ENCODE measurements at places on chromosomes 5 and 9.
A peak's percentile ranks its signal among the peaks of the same experiment; 100 is the strongest.

DNA sequence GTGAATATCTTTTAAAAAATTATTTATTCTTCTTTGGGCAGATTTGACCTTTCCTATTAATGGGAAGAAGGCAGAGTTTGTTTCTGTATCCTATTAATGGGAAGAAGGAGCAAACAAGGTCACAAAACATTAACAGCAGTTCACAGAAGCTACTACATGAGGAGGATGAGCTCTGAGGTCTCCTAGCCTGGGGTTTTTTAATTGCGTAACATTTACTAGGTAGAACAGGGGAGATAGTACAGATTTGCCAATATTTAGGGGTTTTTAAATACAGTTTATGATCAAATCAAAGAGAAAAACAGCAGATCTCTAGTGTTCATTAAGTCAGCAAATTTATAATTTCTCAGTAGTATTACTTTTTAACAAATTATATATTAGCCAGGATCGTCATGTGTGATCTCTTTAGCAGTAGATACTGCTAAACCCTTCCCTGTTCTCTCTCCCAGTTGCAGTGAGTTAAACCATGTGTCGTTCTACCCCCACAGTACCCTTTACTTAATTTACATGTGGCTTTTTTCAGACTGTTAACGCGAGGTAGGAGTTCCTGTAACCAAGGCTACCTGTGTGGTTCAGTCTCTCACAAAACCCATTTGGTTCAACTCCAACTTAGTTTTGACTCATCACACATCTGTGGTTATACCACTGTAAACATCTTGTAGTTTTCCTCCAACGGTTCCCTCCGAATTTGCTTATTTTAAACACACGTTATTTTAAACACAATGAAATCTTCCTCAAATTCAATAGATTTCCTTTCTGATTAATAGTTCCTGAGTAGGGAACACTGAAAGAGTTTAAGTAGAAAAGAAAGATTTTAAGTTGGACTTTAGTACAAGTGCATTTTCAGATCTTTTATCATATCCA, 13.3 kb downstream of the SLC25A46 start:
- no peak for DNase-seq

DNA sequence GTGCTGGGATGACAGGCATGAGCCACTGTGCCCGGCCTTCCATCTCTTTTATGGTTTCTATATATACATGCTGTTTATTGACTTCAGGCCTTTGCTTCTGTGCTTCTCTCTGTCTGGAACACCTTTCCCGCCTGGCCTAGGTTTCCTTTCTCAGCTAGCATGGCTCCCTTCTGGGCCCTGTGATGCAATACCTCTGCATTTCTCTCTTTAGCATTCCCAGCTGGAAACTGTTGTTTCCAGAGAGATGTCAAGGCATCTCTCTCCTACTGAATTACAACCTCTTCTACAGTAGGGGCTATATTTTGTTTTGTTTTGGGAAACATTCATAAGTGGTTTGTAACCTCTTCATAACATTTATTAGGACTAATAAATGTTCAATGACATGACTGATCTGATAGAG, 57.1 kb downstream of the RPS23 start:
- DNase-seq = no peak

DNA sequence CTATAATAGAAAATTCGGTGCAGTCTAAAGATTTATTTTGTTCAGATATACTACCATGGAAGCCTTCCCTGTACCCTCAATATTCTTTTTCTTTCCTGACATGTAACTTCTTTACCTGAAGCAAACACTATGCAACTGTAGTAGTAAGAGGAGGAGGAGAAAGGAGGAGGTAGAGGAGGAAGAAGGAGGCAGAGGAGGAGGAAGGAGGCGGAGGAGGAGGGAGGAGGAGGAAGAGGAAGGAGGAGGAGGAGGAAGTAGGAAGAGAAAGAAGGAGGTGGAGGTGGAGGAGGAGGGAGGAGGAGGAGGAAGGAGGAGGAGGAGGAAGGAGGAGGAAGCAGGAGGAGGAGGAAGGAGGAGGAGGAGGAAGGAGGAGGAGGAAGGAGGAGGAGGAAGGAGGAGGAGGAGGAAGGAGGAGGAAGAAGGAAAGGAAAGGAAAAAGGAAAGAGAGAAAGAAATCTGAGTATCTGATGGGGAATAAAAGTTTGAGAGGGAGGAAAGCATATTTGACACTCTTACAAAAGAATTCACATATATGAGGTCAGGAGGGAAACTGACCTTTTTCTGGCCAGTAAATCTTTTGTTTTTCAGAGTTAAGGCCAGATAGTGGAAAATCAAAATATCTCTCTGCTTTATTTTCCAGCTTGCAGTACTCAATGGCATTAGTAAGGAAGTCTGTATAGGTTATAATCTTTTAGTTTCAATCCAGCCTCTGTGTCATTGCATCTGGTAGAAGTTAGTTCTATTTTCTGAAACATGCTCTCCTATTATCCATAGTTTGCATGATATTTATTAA, 114.5 kb upstream of the LPAR1 start:
- DNase-seq = no peak

GRCh38 chr5:53779541-53779981, 219.1 kb downstream of the NDUFS4 start:
- no peak for DNase-seq

- DNase-seq = no peak
Measured at GRCh38 chr9:89951675-89952074, 346.9 kb downstream of the GADD45G start.

- no peak for DNase-seq
Measured at GRCh38 chr5:177107159-177107558, 20.4 kb downstream of the FGFR4 start.

DNA sequence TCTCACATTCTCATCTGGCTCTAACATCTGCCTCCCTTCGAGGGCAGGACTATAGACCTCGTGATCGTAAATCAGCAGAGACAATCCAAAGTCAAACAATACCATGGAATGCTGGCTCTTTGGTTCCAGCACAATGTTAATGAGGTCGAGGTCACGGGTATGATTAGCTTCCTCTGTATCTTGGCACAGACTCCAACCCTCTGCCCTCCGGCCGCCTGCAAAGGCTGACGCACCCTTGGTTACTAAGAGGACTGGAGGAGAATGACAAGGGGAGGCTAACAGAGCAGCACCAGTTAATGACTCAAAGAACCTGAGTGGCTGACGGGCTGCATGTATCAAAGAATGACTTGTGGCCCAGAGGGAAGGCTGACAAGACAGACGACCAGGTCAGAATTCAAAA, 10.1 kb downstream of the LHFPL2 start:
- DNase-seq = peak; percentile 58

- DNase-seq = no peak
Measured at GRCh38 chr9:31023847-31024246, 1360.6 kb upstream of the ACO1 start.

- no peak for DNase-seq
Measured at GRCh38 chr5:135106610-135107471, 72.8 kb upstream of the PITX1 start.

DNA sequence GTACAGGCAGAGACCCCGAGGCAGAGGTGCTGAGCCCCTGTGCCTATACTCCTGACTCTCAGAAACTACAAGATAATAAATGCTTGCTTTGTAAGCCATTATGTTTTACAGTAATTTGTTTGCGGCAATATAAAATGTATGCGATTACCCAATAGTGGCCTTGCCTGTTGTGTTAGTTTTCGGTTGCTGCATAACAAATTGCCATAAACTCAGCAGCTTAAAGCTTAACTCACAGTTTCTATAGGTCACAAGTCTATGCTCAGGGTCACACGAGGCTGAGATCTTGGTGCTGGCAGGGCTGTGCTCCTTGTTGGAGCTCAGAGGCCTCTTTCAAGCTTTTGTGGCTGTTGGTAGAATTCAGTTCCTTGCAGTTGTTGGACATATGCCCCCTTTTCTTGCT, 114.8 kb downstream of the COL23A1 start:
- DNase-seq = no peak

DNA sequence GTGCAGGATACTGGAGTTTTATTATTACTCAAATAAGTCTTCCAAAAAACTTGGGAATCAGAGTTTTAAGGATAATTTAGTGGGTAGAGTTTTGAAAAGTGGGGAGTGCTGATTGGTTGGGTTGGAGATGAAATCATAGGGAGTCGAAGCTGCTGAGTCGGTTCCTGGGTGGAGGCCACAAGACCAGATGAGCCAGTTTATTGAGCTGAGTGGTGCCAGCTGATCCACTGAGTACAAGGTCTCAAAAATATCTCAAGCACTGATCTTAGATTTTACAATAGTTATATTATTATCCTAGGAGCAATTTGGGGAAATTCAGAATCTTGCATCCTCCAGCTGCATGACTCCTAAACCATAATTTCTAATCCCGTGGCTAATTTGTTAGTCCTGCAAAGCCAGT, 804.9 kb upstream of the SEMA6A start:
- no peak for DNase-seq

- no peak for DNase-seq
Measured at GRCh38 chr9:116724123-116724522, 37.0 kb downstream of the TRIM32 start.

DNA sequence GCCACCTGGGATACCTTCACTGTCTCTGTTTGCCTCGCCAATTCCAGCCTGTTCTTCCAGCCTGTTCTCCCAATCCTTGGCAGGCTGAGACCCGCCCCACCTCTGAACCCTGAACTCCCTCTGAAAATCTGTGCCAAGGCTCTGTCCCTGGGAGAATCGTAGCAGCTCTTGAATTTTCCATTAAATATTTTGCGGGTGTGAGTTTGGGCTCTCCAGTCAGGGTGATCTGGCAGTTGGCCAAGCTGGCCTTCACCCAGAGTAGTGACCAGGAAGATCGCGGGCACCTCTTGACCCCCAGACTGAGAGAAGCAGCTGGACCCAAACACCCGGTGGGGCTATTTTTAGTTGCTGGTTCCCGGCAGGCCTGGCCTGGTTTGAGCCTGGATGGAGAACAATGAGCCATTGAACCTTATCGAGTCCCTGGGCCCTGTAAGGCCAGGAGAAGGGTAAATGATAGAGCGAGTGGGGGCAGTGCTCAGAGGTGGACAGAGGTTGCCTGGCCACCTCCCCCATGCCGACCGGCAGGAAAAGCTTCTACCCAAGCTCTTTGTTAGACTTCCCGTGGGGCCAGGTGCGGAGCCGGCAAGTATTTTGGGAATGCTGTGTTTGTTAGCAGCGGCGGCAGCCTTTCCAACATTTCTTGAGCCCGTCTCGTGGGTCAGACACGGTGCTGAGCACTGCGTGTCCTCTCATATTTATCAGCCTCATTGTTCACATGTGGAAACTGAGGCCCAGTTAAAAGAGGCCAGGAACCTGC, 146.2 kb downstream of the RGS3 start:
- peak; percentile 66 for DNase-seq

DNA sequence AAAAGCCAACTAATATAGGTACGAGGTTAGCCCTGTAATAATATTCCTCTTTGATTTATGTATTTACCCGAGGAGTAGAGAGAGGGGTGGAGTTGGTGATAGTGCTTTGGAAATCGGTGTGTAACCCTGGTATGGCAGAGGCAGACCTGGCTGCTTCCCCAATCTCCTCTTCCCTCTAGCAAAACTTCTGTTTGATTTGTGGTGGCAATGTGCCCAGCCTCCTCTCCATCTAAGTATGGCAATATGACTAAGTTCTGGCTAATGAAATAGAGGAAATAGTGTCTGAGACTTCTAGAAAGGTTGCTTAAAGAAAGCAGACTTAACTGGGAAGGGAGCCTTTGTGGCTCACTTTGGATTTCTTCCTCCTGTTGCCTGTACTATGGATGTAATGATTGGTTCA, 491.1 kb downstream of the ENC1 start:
- DNase-seq = no peak

DNA sequence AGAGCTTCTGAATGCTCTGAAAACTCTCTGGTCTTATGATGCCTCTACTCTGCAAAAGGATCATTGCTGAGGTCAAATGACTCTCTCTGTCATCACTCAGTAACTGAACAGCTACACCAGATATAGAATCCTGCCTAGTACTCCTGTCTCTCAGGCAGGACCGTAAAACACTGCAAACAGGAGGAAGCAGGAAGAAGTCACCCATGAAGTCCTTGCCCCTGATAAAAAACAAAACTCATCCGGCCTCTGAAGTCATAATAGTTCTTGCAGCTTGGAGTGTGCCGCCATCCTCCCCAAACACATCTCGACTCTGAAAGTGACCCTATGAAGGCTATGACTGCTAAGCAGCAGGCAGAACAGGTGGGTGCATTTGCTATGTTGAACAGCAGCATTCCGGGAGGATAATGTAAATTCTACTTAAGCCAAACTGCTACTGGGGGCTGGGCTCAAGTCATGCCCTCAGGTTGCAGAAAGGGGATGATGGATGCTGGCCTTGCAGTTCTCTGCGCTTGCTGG, 81.9 kb upstream of the FAM169A start:
- DNase-seq = no peak

GRCh38 chr5:95241-95980, 3.4 kb downstream of the PLEKHG4B start:
- no peak for DNase-seq

GRCh38 chr9:2013743-2014475, 1.2 kb upstream of the SMARCA2 start:
- no peak for DNase-seq

DNA sequence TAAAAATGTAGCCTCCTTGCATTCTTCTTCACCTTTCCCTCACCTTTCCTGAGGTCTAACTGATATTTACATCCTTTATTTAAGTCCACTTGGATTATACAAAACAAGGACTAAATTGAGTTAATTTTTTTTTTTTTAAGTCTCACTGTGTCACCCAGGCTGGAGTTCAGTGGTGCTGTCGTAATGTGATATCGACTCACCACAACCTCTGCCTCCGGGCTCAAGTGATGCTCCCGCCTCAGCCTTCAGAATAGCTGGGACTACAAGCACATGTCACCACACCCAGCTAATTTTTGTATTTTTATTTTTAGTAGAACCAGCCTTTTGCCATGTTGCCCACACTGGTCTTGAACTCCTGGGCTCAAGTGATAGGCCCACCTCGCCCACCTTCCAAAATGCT, 195.3 kb downstream of the BNC2 start:
- no peak for DNase-seq

GRCh38 chr9:33453999-33454660, 6.7 kb upstream of the AQP3 start:
- DNase-seq = no peak

GRCh38 chr5:155665361-155665760, 651.8 kb downstream of the KIF4B start:
- no peak for DNase-seq

- no peak for DNase-seq
Measured at GRCh38 chr5:10867389-10868303, 106.6 kb upstream of the DAP start.

DNA sequence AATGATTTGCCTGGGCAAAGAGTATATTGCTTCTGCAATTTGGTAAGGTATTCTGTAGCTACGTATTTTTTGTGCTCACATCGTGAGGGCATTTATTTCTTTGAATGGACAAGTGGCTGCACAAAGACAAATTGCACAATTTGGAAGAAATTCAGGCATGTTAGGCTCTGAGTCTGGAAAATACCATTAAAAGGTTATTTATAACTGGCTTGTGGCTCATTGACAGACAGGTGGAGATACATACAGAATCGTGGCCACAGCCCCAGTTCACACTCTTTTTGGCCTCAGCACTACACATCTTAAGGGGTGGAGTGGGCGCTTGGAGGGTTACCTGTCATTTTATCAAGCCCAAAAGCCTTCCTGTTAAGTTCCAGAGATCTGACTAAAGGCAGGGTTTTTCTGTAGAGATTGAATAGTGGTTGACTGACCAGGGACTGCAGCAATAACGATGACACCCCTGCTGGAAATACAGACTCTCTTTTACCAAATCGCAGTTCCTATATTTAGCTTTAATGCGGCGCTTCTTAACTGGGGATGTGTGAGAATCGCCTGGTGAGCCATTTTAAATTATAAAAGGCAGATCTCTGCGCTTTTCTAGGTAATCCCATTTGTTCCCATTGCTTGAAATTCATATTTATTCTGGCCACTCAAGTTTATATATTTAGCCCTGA, 14.7 kb downstream of the MAN2A1 start:
- DNase-seq = no peak
